Large intestine (tissue), 12 donors: ENCODE measurements at places on chromosomes 1 and 21. TPM values are rescaled to one million over a fixed set of nuclear protein-coding genes. Genes with fewer than 3 reads are reported as not detected.

The ODF2L gene
- polyA plus RNA-seq, result 43.4 TPM

The PPM1J gene
- polyA plus RNA-seq, result 0.52 TPM

The KRTAP19-1 gene
- polyA plus RNA-seq, result not detected

The IL10 gene
- polyA plus RNA-seq, result 0.91 TPM

The REN gene
- polyA plus RNA-seq, result 4.2 TPM

The ARHGEF10L gene
- polyA plus RNA-seq, result 85.1 TPM

The KRTAP13-2 gene
- not detected for polyA plus RNA-seq

DNA sequence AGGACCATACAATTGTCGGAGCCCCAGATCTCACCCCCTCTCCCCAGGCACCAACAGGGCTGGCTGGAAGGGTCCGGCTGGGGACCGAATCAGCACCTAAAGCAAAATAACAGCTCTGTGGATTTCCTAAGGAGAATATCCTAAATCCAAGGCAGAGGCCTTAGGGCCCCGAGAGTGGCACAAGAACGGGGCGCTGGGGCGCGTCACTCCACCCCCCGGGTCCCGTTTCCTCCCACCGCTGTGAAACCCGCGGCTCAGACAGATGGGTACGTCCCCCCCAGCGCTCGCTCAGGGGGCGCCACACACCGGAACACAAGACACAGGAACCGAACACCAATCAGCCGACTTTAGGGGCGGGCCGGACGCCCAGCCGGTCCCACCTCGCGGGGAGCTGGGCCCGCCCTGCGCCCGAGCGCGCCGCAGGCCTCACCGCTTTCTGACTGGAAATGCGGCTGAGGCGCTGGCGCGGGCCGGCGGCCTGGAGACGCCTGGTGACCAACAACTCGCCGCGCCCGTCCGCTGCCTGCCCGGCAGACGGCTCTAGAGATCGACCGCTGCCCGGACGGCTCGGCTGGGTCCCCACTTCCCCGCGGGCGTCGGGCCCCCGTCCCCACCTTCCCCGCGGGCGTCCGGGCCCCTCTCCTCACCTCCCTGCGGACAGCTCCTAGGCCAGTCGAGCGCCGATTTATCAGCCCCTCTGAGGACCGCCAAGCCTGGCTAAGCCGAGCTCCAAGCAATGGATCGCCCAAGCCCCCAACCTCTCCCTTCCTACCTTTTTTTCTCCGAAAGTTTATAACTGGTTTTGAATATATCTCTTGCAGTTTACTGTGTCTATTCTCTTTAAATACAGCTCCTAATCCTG lies at the start of gene HFM1:
TSS of gene HFM1 (minus strand) at position 687 of the 862 bp plus-strand sequence. CDS start 3,755 bp downstream, outside the sequence.
- no peaks in the 10 kb centered on the region for H3K4me1 ChIP-seq
- no peaks in the 10 kb centered on the region for H3K36me3 ChIP-seq
- H3K4me3 ChIP-seq, result peak within 1 kb of the TSS; percentile 73

- peak; percentile 32 for DNase-seq
- H3K4me1 ChIP-seq, result peaks cover 24% of the 10 kb centered on the region
- no peak overlapping the region for H3K4me3 ChIP-seq
- no peaks in the 10 kb centered on the region for H3K36me3 ChIP-seq
- H3K27me3 ChIP-seq, result no peaks in the 10 kb centered on the region
These were observed 20.4 kb upstream of the SPATA6 start for GRCh38 chr1:48492392-48492791.

- H3K27me3 ChIP-seq, result no peaks in the 10 kb centered on the region
- DNase-seq, result no peak
- H3K27ac ChIP-seq, result no peak overlapping the region
- no peak overlapping the region for H3K4me3 ChIP-seq
- H3K4me1 ChIP-seq, result no peaks in the 10 kb centered on the region
These were observed 57.5 kb upstream of the IL12RB2 start for GRCh38 chr1:67250051-67250653.

GRCh38 chr1:205111354-205111753 lies 10.4 kb downstream of the RBBP5 start:
- no peak overlapping the region for H3K4me3 ChIP-seq
- no peaks in the 10 kb centered on the region for H3K27me3 ChIP-seq
- H3K36me3 ChIP-seq, result peaks cover 30% of the 10 kb centered on the region
- no peaks in the 10 kb centered on the region for H3K4me1 ChIP-seq

DNA sequence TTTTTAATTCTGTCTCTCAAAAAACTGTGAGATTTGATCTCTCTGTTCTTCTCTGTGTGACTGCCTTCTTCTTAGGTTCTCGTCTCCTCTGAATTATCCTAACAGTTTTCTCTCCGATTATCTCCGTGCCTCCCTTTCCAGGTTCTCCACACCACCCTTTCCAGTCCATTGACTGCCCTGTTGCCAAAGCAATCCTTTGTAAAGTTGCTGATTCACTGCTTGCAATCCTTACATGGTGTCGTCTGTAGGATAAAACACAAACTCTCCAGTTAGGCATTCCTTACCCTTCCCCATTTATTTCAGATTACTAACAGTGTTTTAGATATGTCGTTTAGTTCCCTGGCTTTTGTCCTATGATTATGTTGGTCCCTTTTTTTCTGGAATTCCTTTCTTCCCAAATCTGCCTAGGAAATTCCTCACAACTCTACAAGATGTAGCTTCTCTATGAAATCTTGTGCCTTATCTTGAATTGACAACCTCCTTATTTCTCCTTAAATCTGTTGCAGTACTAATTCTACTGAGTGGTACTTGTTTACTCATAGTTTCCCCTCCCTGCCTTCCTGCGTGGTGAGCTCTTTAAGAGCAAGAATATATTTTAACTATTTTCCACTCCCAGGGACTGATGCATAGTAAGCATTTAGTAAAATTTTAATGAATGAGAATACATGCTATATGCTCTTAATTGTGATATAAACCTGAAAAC lies 22.3 kb downstream of the RCOR3 start:
- no peak overlapping the region for H3K4me3 ChIP-seq
- no peak for DNase-seq
- peaks cover 47% of the 10 kb centered on the region for H3K36me3 ChIP-seq
- H3K4me1 ChIP-seq, result no peaks in the 10 kb centered on the region

- H3K27me3 ChIP-seq, result no peaks in the 10 kb centered on the region
- H3K27ac ChIP-seq, result no peak overlapping the region
- H3K36me3 ChIP-seq, result no peaks in the 10 kb centered on the region
- peaks cover 23% of the 10 kb centered on the region for H3K4me1 ChIP-seq
These were observed 58.9 kb downstream of the TGFBR3 start for GRCh38 chr1:91827087-91827458.

DNA sequence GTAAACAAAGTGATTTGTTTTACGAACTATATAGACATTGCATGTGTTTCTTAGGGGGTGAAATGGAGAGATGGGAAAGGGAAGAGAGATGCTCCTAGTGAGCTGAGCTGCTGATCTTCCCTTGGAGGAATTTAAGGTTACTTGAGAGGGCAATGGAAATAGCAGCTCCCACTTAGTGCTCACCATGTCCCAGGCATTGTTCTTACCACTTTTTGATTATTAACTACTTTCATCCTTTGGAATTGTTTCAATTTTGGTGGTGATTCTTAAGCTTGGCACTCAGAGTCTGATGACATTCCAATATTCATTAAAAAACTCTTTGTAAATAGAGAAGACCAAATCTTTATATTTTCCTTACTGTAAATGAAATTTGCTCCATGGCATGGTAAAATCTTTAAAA lies 124.9 kb downstream of the ITSN1 start:
- H3K4me3 ChIP-seq, result no peak overlapping the region
- peaks cover 35% of the 10 kb centered on the region for H3K36me3 ChIP-seq
- H3K27ac ChIP-seq, result no peak overlapping the region

GRCh38 chr21:37006486-37007291 lies at the start of gene RIPPLY3:
Gene RIPPLY3 (plus strand): TSS chr21:37006702. CDS start chr21:37006773, 71 bp downstream.
- no peaks in the 10 kb centered on the region for H3K36me3 ChIP-seq
- DNase-seq, result no peak
- peaks cover 41% of the 10 kb centered on the region for H3K27me3 ChIP-seq
